MM.1S (cell line): ENCODE measurements at places on chromosomes 7 and 10.

- no peaks in the 10 kb centered on the region for H3K27me3 ChIP-seq
- no peak overlapping the region for H3K27ac ChIP-seq
- no peak for DNase-seq
- H3K4me3 ChIP-seq: no peak overlapping the region
Observed at GRCh38 chr10:77533887-77534278, 103.7 kb downstream of the KCNMA1 start.

DNA sequence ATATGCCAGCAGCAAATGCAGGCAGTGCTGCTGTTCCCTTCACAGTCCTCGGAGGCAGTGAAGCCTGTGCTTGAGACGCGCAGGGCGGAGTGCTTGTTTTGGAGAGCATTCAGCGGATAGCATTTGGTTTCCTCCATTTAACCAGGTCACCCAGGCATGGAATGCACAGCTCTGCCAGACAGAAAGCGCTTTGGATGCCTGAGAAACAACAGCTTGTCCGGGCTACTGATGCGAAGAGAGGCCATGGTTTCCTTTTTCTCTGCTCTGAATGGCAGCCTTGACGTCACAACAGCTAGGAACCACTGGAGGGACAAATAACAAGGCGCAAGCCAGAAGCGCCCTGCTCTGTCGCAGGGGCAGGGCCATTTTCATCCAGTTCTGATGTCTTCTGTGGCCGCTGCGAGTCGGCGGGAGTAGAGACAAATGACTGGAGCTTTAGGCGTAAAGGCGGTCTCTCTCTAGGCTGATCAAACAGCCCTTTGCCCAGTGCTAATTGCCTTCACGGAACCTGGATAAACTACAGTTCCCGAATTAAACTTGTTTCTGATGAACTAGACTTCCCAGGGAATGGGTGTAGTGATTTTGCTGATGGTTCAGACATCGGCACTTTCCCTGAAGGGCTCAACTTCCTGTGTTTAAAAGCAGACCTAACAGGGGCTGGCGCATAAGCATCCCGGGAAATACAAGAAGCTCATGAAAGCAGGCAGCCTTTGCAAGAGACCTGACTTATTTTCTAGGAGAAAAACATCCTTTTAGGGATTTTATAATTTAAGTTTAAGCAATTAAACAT lies 187.6 kb upstream of the KLF14 start:
- no peak overlapping the region for H3K27ac ChIP-seq
- no peaks in the 10 kb centered on the region for H3K36me3 ChIP-seq
- no peaks in the 10 kb centered on the region for H3K27me3 ChIP-seq
- no peak overlapping the region for H3K4me3 ChIP-seq
- no peak for DNase-seq

GRCh38 chr10:121049489-121049888 lies 198.3 kb downstream of the WDR11 start:
- H3K36me3 ChIP-seq: no peaks in the 10 kb centered on the region
- H3K4me1 ChIP-seq: no peaks in the 10 kb centered on the region
- no peak for DNase-seq
- H3K4me3 ChIP-seq: no peak overlapping the region

DNA sequence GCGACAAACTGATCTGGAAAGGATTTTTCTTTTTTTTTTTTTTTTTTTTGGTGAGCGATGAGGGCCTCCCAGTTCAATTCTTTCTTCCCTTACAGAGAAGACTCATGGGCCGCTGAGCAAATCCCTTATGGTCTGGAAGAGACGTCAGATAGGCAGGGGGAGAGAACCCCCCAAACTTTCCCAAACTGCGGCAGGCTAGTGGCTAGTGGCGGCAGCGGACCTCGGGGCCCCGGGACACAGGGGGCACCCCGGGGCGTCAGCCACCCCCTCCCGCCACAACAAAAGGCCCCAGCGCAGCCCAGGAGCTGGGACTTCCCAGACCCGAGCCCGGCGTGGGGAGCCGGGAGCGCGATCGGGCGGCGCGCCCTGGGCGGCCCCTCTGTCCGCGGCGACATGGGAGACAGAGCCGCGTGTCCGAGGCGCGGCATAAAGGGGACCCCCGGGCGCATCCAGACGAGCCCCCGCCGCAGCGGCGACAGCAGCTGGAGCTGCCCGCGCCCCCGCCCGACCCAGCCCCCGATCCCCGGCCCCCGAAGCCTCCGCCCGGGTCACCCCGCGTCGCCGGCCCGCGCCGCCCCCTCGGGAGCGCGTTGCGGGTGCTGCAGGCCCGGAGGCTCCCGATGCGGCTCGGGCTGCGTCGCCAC lies 755 bp downstream of the FAM171A1 start:
- DNase-seq: no peak
- H3K27ac ChIP-seq: no peak overlapping the region
- peaks cover 21% of the 10 kb centered on the region for H3K4me1 ChIP-seq
- H3K4me3 ChIP-seq: peak overlapping the region; percentile 65
- no peaks in the 10 kb centered on the region for H3K27me3 ChIP-seq
- no peaks in the 10 kb centered on the region for H3K36me3 ChIP-seq

GRCh38 chr10:48606530-48607355 lies 1.9 kb upstream of the ARHGAP22 start:
- no peak overlapping the region for H3K27ac ChIP-seq
- H3K27me3 ChIP-seq: no peaks in the 10 kb centered on the region
- H3K4me1 ChIP-seq: peaks cover 15% of the 10 kb centered on the region
- no peak for DNase-seq
- no peak overlapping the region for H3K4me3 ChIP-seq

- no peak for DNase-seq
- no peak overlapping the region for H3K4me3 ChIP-seq
- no peaks in the 10 kb centered on the region for H3K36me3 ChIP-seq
- H3K4me1 ChIP-seq: no peaks in the 10 kb centered on the region
- peaks cover 33% of the 10 kb centered on the region for H3K27me3 ChIP-seq
- H3K27ac ChIP-seq: no peak overlapping the region
Observed at GRCh38 chr7:73618538-73618937, 5.8 kb downstream of the MLXIPL start.

GRCh38 chr10:484925-485661 lies 204.4 kb downstream of the DIP2C start:
- H3K27me3 ChIP-seq: no peaks in the 10 kb centered on the region
- peak overlapping the region; percentile 75 for H3K4me3 ChIP-seq
- peak; percentile 80 for DNase-seq
- peak overlapping the region; percentile 94 for H3K27ac ChIP-seq
- H3K4me1 ChIP-seq: 0 out of 2 replicates have a peak, but pooled peaks cover 8% of the 10 kb centered on the region
- H3K36me3 ChIP-seq: no peaks in the 10 kb centered on the region

GRCh38 chr7:129824291-129825208 lies 128.2 kb downstream of the UBE2H start:
- peak; percentile 80 for DNase-seq
- H3K36me3 ChIP-seq: no peaks in the 10 kb centered on the region
- H3K4me3 ChIP-seq: peak overlapping the region; percentile 87

GRCh38 chr7:146720195-146720594 lies 603.6 kb downstream of the CNTNAP2 start:
- H3K4me3 ChIP-seq: no peak overlapping the region
- DNase-seq: no peak
- no peaks in the 10 kb centered on the region for H3K36me3 ChIP-seq
- no peaks in the 10 kb centered on the region for H3K27me3 ChIP-seq

DNA sequence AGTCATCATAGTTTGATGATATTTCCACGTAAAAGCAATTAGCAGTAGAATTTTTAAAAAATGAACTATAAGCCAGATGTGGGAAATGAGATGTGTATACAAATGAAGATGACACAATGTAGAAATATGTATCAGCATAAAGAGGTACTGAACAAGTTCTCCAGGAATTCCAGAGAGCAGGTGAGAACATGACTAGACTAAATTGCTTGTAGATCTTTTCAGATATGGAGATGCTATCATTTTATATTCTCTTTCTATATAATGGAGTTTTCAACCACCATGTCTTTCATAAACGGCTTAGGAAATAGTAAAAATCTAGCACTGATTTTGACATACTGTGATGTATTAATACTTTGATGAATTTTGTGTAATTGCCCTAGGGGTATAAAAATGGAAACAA lies 130.9 kb downstream of the SEMA3D start:
- no peaks in the 10 kb centered on the region for H3K4me1 ChIP-seq
- no peaks in the 10 kb centered on the region for H3K27me3 ChIP-seq
- H3K36me3 ChIP-seq: no peaks in the 10 kb centered on the region

DNA sequence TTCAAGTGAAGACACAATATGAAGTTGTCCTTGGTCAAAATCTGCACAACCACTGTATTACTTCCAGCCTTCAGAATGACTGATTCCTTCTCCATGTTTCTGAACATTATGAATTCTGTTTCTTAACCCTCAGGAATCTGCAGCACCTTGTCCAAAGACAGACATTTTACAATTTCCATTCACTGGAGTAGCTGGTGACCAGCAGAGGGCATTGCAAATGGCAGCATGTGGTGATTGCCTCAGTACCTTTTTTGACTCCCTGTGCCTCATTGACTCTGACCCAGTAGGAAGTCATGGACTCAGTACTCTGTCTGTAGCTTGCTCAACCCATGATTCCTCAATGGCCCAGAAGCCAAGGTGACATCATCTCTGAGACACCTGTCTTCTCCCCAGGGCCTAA lies 879 bp upstream of the VPS41 start:
- no peak overlapping the region for H3K27ac ChIP-seq
- no peaks in the 10 kb centered on the region for H3K27me3 ChIP-seq
- DNase-seq: no peak
- H3K4me3 ChIP-seq: no peak overlapping the region
- H3K36me3 ChIP-seq: no peaks in the 10 kb centered on the region

DNA sequence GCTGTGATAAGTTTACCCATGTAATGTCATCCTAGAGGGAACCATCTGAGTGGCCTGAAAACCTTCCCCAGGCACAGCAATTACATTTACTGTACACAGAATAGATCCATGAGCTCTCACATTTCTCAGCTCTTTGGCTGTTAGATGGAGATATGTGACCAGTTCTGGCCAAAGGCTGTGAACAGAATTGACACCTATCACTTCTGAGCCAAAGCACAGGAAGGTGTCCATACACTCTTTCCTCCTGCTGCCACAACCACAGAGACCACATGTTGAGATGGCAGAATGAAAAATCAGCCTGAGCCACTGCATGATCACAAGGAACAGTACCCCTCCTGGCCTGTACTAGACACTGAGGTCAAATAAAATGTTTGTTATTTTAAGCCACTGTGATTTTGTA lies 44.3 kb upstream of the ATOH7 start:
- H3K27ac ChIP-seq: no peak overlapping the region
- H3K4me1 ChIP-seq: no peaks in the 10 kb centered on the region
- H3K36me3 ChIP-seq: no peaks in the 10 kb centered on the region
- no peaks in the 10 kb centered on the region for H3K27me3 ChIP-seq
- no peak for DNase-seq

DNA sequence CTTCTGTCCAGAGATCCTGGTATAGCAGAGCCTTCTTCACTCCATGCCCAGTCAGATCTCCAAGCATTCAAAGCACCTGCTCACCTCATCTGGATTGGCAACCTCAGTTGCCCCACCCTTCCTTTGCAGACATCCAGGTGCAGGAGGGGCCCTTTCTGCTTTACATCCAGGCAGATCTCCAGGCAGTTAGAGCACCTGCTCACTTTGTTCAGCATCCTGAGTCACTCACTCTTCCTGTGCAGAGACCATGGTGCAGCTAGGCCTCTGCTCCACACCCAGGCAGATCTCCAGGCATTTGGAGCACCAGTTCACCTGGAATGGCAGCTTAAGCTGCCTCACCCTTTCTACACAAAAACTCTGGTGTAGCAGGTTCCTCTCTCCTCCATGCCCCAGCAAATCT lies 153.1 kb downstream of the CDK14 start:
- no peak overlapping the region for H3K4me3 ChIP-seq
- no peak for DNase-seq
- H3K36me3 ChIP-seq: peaks cover 7% of the 10 kb centered on the region; the same call in 1 of the 2 replicates
- peaks cover 27% of the 10 kb centered on the region for H3K4me1 ChIP-seq
- H3K27me3 ChIP-seq: no peaks in the 10 kb centered on the region
- H3K27ac ChIP-seq: peak overlapping the region; percentile 26; the same call in 1 of the 2 replicates

DNA sequence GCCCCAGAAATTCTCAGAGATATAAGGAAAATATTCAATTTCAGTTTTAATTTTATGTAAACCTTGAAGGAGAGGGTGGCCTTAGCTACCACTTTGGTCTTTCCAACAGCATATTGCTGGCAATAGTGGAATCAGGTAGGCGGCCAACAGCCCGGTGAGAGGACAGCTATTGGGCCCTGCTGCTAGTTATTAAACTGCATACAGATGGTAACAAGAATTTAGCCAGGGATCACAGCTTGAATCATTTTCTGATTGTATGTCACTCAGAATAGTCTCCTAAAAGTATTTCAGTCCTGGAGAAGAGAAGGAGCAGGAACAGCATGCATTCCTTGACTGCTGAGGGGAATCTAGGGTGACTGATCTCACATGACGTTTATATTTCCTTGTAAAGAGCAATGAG lies 261.4 kb upstream of the SMIM30 start:
- H3K27me3 ChIP-seq: no peaks in the 10 kb centered on the region
- no peaks in the 10 kb centered on the region for H3K36me3 ChIP-seq
- DNase-seq: no peak

DNA sequence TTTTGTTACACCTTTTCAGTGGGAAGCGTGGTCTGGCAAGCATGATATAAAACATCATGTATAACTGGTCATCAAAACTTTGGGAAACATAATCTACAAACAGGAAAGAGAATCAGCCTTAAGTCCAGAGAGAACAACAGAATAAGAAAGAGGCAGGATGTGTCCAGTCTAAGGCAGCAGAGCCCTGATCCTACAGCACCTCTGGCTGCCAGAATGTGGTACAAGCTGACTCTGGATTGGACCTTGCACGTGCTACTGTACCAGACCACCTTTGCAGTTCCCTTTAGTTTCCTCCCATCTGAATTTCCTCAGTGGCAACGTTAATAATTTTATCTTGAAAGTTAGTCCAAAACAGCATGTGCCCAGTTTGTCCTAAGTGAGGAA lies 824.6 kb upstream of the IGFBP3 start:
- DNase-seq: no peak
- no peak overlapping the region for H3K4me3 ChIP-seq
- no peaks in the 10 kb centered on the region for H3K27me3 ChIP-seq
- H3K27ac ChIP-seq: no peak overlapping the region

DNA sequence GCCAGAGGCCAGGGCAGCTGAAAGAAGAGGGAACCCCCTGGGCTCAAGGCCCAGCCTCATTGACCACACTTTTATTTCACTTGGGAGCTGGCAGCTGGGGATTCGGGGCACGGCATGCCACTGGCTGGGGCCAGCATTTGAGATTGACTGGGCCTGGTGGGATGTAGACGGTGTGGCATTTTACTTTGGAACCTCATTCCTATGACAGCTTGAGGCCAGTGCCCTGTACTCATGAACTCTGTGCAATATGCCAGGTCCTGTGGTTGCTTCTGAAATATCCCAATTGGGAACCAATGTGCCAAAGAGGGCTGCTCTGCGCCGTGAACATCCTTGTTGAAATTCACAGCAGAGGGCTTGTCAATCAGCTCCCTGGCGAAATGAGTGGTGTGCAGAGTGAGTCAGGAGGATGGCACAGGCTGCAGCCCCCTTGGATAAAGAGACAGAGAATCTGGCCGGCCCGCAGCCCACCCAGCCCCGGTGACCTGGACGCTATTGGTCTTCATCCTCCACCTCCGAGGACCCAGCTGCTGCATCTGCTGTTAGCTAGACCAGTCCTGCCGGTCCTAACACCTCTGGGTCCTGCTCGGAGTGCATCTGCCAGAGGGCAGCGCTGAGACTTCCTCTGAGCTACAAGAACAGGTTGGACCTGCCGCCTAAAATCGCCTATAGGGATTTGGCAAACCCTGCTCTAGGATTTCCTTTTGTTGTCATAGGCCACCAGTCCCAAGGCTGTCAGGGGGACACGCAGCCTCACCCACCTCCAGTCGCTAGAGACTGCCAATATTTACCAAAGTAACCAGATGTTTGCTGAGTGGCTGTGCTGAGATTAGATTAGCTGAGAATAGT lies 58.0 kb downstream of the PRKAG2 start:
- H3K27me3 ChIP-seq: peaks cover 28% of the 10 kb centered on the region
- no peak for DNase-seq
- H3K4me3 ChIP-seq: no peak overlapping the region
- no peaks in the 10 kb centered on the region for H3K36me3 ChIP-seq
- no peak overlapping the region for H3K27ac ChIP-seq
